ENCODE measurements at places on chromosomes 5 and 9. TPM values are rescaled to one million over a fixed set of nuclear protein-coding genes. Genes with fewer than 3 reads are reported as not detected.
A peak's percentile ranks its signal among the peaks of the same experiment; 100 is the strongest.

DNA sequence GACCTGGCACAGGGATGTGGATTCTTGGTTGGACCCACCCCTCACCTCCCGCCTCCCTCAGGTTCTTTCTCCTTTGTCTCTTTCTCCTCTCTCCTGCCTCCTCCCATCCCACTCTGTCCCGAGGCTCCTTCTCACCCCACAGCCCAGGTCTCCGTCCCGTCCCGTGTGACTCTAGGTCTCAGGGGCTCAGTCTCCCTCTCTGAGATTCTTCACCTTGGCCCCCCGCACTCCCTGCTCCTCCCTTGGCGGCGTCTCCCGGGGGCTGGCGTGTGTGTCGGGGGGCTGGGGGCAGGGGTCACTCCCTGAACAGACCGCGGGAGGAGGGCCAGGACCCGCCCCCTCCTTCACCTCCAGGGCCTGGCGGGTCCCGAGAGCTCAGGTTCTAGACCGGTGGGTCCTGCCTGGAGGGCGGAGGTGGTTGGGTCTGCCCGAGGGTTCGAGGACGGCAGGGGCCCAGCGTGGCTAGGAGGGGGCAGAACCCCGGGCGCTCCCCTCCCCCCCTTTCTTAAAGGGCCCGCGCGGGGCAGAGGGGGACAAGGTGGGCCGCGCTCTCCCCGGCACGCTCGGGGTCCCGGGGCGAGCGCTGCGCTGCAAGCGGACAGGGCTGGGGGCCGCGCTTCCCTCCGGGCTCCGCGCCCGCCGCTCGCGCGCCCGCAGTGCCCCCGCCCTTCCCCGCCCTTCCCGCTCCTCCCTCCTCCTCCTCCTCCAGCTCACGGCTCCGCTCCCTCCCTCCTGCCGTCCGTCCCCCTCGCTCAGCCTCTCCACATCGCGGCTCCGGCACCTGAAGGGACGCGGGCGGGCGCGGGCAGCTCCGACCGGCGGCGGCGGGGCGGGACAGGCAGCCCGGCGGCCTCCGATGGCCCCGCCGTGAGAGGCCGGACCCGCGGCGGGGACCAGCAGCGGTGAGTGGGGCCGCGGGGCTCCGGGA is at the start of gene PSD2:
TSS of gene PSD2 (plus strand) at position 735 of the 928 bp plus-strand sequence. CDS start 13,633 bp downstream, outside the sequence.
- no peak for DNase-seq

The APBA1 gene
- total RNA-seq = 14.9 TPM

- DNase-seq = no peak
Measured at GRCh38 chr5:126354858-126355731, 68.1 kb upstream of the GRAMD2B start.

- no peak for DNase-seq
Measured at GRCh38 chr5:15421381-15421780, 78.6 kb upstream of the FBXL7 start.

- no peak for DNase-seq
Measured at GRCh38 chr5:37869216-37869615, 29.4 kb upstream of the GDNF start.

DNA sequence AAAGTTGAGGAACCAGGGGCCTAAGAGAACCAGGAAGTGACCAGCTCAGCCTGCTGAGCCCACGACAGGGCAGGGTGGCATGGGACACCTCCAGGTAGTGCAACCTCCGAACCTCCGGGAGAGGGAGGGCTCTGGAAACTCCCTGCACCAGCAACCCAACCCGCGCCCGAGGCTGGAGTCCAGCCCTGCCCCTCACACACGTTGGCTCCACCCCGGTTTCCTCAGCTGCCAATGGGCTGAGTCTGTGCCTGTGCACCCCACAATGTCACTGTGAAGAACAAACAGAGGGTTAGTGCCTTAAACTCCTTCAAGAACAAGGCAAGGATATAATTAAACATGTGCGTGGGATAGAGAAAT is 17.0 kb upstream of the UNC5A start:
- no peak for DNase-seq

GRCh38 chr5:79416499-79416898 is 97.4 kb downstream of the HOMER1 start:
- no peak for DNase-seq

DNA sequence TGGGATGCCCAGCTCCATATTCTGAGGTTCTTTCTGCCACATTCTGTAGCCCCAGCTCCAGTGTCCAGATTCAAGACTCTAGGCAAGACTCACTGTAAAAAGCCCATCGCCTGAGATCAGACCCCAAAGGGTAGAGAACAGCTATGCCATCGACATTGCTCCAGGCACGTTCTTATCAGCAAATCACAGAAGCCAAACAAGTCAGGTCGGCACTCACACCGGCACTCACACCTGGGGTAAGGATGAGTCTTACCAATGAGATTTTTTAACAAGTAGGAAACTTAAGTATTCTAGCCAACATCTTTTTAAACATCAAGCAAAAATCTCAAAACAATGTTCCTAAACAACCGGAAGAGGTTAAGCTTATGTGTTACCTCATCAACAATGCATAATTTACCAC is 2.4 kb downstream of the CDKN2AIPNL start:
- DNase-seq = no peak

The FOXD4L5 gene
- 0.27 TPM for total RNA-seq

DNA sequence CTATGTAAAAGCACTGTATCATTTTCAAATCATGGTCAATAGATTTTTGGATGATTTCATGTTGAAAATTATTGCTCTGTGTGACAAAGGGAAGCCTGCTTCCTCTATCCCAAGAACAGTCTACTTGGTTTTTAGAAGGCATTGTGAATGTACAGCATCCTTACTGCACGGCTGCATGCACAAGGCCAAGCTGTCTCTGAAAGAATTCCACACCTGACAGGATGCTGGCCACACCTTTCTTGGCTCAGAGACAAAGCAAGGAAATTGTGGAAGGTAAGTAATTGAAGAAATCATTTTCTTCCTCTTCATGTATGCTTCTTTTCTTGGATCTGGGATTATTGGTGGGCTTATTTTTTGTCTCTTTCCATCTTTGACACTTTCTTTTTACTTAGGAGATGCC is 53.7 kb upstream of the VCAN start:
- no peak for DNase-seq

DNA sequence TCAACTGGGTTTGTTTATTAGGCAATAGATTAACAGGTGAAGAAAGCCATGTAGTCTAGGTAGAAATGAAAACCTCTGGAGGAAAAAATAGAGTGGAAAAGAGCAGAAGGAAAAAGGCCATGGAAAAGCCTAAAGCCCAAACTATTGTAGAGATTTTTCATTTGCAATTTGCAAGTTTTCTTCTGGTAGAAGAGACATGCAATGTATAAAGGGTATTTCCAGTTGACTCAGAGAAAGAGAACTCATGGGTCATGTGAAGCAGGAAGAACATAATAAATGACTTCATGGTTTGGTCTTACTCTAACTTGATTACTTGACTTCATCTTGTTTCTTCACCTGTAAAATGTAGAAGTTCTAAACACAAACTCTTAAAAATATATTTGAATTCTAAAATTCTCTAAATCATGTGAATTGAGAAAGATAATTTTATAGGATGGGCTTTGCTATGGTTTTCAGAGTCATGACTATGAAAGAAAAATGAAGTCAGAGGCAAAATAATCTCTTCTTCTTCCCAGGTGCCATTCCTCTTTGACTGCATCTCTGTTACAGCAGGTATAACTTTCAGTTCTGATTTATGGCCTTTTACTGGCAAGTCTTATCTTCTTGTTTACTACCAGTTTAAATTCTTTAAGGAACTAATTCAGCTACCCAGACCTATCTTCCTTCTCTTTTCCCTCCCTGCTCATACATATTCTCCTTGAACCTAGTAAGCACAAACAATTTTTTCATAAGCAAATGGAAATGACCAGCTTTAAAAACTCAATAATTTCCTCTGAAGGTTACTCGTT is 47.7 kb upstream of the TMC1 start:
- DNase-seq = no peak

GRCh38 chr9:83068414-83068813 is 5.5 kb upstream of the RASEF start:
- no peak for DNase-seq

DNA sequence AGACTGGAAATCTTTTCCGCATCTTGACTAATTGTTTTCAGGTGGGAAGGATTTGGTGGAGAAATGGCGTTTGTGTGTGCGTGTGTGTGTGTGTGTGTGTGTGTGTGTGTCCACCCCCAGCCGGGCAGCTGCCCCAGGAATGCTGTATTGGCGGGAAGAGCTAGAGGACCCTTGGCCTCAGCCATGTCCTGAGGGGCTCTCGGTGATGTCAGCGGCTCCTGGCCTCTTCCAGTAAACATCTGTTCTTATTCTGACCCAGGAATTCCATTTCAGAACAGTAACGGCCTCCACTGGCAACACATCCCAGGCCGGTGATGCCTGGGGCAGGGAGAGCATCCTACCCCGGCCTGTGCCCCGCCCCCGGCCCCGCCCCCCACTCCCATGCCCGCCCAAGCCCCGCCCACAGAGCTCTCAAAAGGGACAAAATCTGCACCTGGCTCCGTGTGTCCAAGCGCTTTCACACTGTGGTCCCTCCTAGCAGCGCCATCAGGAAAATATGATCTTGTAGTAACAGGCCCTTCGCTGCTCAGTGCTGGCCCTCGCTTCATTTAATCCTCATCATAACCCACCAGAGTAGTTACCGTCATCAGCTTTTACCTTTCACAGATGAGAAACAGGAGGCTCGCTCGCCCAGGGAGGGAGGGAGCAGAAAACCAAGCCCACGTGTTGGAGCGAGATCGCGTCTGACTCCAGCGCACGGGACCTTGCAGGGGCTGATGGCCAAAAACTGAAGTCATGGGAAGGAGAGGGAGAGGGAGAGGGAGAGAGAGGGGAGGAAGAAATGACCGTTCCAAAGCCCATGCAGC is 18.9 kb downstream of the ADAMTS2 start:
- peak; percentile 47 for DNase-seq

The CCDC183 gene
- total RNA-seq = 69.9 TPM

DNA sequence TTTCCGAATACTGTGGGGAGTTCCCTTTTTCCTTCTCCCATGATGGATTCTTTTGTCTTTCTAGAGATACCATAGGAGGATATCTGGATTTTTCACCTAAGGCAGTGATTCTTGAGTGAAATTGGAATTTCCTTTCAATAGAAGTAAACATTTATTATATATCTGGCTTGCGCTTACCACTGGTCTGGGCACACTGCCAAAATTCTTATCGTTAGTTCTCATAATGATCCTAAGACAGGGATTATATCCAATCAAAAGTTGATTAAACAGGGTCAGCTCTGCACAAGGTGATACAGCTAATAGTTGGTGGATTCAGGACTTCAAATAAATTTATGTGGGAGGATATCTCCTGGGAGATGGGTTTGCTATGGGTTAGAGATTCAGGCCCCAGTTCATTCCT is 9.6 kb downstream of the TLE4 start:
- DNase-seq = no peak

GRCh38 chr5:109694451-109694891 is 4.7 kb downstream of the MAN2A1 start:
- no peak for DNase-seq

- DNase-seq = no peak
Measured at GRCh38 chr5:147878066-147878759, at the start of gene SCGB3A2. Gene SCGB3A2, plus strand, starts transcription at chr5:147878711. Its CDS starts 93 bp downstream, at chr5:147878804.

DNA sequence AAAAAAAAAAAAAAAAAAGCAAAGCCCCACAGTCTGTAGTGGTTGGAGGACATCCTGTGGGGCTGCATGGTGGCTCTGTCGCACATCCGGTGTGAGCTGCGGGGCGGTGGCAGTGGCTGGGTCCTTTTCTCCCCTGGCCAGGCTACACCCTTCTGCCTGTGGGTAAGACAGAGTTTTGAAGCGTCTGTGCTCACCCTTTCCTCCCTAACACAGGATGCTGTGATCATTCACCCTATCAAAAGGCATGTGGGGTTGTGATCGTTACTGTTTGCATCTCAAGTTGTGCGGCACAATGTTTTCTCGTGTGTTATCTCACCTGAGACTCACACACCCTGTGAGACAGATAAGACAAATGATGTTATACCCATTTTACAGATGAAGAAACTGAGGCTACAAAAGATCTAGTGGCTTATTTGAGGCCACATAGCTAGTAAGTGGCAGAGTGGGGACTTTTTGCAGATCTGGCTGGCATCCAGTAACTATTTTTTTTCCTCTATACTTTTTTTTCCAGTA is 17.5 kb downstream of the IRF1 start:
- peak; percentile 94 for DNase-seq

DNA sequence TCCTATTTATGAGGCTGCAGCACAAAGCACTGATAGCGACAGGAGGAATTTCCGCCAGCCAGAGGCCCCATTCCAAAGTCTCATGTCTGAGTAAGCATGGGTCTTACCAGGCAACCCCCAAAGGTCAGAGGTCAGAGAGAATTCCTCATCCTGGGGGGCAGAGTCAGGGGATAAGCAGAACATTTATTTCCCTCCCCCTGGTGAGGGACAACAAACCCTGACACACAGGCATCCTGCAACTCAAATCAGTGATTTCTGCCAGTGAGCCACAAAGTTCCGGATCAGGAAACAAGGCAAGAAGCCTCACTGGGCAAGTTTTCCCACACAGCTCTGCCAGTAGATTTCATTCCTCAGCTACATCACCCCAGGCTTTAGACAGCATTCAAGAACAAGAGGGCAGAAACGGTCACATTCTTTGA is 37.0 kb downstream of the ADAMTS12 start:
- DNase-seq = no peak

GRCh38 chr5:178290376-178290775 is 57.8 kb upstream of the PHYKPL start:
- DNase-seq = no peak

DNA sequence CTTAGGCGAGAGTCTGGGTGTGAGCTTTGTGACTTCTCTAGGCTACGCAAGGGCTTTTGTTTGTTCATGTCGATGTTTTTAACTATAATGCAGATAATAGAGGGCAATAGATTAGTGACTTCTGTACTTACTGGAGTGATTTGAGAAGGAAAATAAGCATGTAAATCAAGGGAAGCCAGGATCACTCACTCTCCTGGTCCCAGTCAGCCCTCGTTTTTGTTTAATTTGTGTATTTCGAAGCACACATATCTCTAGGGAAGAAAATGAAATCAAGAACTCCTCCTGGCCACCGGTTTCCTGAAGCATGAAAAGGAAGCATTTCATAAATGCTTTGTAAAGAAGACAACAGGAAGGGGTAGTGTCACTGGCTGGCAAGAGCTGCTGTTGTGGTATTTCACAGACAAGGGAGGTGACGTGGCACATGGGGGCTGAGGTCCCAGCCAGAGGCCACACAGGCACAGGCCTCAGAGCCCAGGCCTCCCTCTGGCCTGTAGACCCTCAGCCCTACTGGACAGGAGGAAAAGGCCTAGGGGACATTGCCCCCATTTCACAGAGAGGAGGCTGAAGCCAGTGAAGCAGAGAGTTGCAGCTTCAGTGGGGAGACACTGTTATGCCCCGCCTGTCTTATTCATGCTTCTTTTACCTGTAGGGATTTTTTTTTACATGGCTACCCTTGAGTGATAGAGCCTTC is 34.1 kb downstream of the IRF1 start:
- peak; percentile 93 for DNase-seq

DNA sequence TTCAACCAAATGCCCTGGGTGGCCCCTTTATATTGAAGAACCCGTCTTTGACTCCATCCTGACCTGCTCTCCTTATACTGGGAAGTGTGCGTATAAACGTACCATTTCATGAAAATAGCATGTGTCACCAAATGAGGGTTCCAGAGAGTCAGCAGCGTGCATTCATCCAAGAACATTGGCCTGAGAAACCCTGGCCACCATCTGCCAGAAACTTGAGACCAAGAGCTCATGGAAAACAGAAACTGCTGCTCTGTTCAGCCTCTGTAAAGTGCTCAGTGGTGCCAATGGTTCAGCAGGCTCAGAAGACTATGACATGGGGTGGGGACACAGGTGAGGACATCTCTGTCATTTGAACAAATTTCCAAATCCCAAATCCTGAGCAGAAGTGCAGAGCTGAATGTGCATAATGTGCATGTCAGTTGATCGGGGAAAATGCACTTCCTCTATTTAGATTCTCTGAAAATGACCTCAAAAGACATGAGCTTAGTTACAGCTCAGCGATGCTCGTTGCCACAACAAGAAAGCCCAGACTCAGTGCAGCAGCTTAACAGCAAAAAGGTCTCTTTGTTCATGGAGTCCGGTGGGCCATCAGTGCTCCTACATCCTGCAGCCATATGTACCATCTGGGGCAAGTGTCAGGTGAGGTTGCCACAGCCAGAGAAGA is 176.1 kb downstream of the ATPSCKMT start:
- DNase-seq = no peak
